Cerebellar nuclear complex (tissue), 1 donor: ENCODE measurements at places on chromosomes 7 and 10.

- no peak for DNase-seq
These were observed 208.4 kb upstream of the AGK start for GRCh38 chr7:141342621-141343408.

DNA sequence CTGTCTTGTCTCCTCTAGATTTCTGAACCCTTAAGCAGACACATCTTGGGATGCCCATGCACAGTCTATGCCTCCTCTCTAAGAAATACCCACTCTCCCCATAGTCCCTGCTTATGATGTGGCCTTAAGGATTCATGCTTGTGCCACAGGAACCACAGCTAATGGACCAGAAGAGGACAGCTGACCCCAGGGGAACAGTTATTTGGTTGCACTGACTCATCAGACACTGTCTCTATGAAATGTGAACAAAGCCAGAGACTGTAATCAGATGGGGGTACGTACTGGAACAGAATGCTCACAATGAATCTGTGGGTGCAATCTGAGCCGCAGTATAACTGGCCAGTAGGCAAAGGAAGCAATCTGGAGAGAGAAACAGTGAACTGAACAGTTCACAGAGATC, 121.9 kb downstream of the USP6NL start:
- no peak for DNase-seq

- DNase-seq: no peak
These were observed 31.7 kb downstream of the CAMK2B start for GRCh38 chr7:44293561-44294324.

DNA sequence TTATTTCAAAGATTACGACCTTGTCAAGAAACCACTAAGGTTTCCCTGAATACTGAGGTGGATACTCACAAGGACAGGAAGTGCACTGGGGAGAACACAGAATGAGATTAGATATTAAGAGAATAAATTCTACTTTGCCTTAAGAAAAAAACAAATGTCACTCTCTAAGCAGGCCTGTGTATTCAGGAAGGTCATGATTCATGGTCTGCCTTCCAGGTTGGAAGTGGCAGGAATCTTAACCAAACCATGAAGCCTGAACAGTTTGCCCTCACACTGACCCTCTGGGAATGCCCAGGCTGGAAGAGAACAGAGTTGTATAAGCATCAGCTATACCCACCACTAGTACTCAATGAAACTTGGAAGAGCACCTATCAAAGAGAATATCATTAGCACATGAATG, 227.6 kb downstream of the DGKI start:
- DNase-seq: no peak

- no peak for DNase-seq
These were observed 152.5 kb upstream of the CHST15 start for GRCh38 chr10:124245806-124246440.

- no peak for DNase-seq
These were observed 41.0 kb downstream of the ATXN7L1 start for GRCh38 chr7:105835441-105835840.

DNA sequence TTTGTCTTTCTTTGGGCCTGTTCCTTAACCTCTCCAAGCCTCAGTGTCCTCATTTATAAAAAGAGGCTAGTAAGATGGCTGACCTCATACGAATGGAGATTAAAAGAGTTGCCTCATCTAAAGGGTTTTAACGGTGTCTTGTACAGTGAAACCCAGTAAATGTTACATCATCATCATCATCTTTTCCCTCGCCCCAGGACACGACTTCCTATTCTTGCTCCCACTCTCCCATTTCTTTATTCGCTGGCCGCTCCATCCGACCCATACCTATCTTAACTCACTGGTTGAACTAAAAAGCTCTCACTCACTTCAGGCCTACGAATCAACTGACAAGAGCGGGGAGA, 554 bp downstream of the FRA10AC1 start:
- no peak for DNase-seq

- no peak for DNase-seq
These were observed 13.1 kb downstream of the INHBA start for GRCh38 chr7:41689815-41690214.

GRCh38 chr7:99822731-99823718, 4.8 kb upstream of the CYP3A43 start:
- DNase-seq: no peak

GRCh38 chr7:47040795-47041347, 541.0 kb downstream of the TNS3 start:
- DNase-seq: no peak

DNA sequence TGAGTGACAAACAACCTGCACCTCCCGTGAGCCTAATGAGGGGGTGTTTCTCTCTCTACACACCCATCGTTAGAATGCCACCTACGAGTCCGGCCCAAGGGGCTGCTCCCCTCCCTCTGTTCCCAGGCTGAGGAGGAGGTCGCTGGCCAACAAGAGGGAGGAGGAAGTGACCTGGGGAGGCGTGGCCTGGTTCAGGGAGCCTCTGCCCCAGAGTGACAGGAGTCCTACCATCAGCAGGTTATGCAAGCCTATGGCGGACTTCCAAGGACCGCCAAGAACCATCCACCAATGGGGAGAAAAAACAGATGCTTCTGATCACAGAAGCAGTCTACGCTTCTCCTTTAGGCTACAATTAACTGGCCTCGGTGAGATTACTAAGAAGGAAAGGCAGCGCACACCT, 12.3 kb upstream of the EGFR start:
- no peak for DNase-seq

- DNase-seq: no peak
These were observed 22.2 kb downstream of the ANK3 start for GRCh38 chr10:60367431-60367830.

DNA sequence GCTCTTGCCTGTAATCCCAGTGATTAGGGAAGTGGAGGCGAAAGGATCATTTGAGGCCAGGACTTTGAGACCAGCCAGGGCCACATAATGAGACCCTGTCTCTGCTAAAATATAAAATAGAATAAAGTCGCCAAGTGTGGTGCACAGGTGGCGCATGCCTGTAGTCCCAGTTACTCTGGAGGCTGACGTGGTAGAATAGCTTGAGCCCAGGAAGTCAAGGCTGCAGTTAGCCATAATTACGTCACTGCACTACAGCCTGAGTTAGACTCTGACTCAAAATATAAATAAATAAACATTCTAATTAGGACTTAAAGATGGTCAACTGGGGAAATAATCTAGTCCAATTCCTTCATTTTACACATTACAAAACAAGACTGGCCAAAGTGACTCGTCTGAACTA, 768 bp downstream of the CHCHD2 start:
- DNase-seq: no peak

- no peak for DNase-seq
These were observed 166.2 kb upstream of the TAC1 start for GRCh38 chr7:97565665-97566064.

DNA sequence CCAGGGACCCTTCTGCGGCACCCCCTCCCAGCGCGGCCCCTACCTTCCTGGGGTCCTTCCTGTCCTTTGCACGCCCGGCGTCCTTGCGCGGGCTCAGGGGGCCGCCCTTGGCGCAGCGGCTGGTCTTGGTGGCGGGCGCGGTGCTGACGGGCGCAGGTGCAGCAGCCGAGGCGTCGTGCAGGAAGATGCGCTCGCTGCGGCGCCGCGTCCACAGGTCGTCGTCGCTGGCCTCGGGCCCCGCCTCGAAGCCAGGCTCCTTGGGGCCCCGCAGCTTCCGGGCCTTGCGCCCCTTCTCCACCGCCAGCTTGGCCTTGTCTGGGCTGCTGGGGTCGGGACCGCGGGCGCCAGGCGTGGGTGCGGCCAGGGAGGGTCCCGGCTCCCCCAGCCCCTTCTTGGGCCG, 49.8 kb downstream of the SLC29A4 start:
- DNase-seq: no peak

- DNase-seq: no peak
These were observed 199.8 kb downstream of the RNLS start for GRCh38 chr10:88383276-88383675.

DNA sequence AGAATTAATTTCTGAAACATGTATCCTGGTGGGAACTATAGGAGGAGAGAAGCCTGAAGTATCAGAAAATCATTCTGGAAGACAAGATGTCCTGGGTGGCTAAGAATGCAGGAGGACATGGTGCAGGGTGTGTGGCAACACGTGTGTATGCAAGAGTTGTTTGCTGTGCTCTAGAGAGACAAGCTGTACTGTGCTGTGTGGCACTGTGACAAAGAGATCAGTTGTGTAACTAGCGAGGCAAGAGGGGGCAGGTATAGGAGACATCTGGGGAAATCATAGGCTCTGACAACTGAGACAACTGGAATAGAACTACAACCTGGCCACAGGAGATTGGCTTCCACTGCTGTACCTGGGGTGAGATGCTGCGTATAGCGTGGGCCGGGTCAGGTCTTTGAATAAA, 9.3 kb downstream of the ITGA8 start:
- no peak for DNase-seq

GRCh38 chr10:127262606-127263005, 66.2 kb upstream of the INSYN2A start:
- DNase-seq: no peak

DNA sequence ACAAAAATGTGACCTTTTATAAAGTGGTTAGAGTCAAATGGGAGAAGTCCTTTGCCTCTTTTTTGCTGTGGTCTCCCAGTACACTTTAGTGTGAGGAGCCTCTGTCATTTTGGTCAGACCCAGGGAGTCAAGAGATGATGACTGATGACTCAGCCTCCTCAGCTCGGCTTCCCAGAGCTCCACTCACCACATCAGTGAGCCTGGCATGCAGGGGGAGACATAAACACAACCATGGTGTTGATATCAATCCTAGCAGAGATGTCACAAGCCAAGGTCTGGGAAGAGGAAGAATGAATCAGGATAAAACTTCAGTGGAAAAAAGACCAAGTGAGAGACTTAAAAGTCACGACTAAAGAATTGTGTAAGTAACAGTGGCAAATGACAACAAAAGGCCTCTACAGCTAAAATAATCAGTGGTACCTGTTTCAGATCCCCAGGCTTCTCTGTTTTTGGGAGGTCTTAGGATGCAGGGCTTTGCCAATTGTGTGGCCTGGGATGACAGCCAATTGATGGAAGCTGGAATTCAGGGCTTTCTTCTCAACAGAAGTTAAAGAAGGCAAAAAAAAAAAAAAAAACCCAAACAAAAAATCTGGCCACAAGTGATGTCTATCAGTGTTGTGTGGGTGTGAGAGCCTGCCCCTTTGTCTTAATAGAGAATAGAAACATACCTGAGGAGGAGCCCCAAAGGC, 50.2 kb downstream of the TFAM start:
- no peak for DNase-seq

- no peak for DNase-seq
These were observed 105.4 kb downstream of the EPDR1 start for GRCh38 chr7:38025815-38026214.

- no peak for DNase-seq
These were observed 83.2 kb upstream of the SGCE start for GRCh38 chr7:94739180-94739579.

DNA sequence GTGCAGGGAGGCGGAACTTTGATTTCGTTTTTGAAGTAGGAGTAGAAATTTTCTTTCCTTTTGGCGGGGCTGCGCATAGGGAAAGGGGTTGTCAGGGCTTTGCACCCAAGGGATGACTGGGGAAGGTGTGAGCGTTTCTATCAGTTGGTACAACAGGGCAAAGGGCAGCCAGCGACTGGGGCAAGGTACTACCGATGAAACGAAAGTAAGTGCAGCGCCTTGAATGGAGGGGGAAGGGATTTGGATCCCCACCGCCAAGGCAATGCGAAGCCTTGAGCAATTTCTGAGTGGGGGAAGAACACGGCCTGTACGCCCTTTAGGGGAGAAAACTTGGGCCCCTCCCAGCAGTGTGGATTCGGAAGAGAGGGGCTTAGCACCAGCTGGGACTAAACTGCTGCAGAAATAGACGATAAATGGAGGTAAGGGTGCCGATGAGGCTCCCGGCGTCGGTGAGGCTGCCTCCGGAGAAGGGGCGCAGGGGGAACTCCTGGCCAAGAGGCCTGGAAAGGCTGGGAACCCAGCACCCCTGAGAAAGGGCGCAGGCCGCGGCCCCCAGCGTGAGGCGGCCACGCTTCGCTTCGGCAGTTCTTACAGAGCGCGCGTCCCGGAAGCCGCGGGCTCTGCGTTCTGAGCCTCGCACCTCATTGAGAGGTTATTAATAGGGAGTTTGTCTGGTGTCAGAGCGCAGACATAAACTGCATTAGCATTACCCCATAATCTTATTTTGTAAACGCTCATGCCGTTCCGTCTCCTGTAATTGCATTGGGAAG, 10.0 kb upstream of the TLX1 start:
- no peak for DNase-seq

DNA sequence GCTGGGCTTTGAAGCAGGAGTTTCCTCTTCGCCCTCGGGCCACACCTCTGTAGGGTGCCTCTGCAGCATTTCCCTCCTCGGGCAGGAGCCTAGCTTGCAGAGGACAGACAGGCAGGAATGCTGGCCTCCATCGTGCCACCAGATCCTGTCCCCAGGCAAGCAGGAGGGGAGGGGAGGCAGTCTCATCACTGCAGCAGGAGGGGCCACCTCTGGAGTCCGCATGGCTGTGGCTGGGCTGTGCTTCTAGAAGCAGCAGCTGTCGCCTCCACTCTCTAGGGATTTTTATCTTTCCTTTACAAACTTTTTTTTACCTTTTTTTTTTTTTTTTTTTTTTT, 181.4 kb downstream of the CUX1 start:
- no peak for DNase-seq

DNA sequence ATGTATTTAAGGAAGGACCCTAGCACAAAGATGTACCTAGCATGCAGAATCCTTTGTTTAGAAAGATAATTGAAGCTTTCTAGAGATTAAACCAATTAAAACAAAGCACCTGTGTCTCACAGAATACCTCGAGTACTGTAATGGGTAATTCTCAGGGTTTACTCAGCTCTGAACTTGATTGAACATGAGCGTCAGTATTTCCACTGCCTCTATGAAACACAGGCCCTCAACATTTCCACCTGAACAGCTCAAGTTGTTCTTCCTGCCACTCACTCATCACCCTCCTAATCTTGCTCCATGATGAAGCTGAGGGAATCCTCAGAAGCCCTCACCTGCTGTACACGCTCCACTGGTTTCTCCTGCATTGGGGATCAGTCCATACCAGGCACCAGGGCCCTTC, 33.7 kb upstream of the FZD1 start:
- no peak for DNase-seq

GRCh38 chr7:54111814-54112511, 430.2 kb upstream of the VSTM2A start:
- DNase-seq: no peak

DNA sequence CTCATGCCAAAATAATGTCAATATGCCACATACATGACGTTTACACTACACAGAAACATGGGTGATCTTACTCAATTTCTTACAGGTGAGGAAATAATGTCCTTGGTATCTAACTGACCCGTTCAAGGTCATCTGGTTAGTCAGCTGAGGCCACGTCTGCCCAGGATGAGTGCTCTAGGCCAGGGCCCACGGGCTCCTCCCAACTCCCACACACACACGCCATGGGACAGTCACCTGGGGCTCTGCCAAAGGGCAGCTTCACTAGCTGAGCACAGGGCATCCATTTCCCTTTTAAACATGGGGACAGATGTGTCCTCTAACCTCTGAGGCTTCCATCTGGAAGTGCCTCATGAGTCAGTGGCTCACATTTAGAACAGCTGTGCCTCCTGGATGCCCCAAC, 123.9 kb downstream of the TNS3 start:
- DNase-seq: no peak

DNA sequence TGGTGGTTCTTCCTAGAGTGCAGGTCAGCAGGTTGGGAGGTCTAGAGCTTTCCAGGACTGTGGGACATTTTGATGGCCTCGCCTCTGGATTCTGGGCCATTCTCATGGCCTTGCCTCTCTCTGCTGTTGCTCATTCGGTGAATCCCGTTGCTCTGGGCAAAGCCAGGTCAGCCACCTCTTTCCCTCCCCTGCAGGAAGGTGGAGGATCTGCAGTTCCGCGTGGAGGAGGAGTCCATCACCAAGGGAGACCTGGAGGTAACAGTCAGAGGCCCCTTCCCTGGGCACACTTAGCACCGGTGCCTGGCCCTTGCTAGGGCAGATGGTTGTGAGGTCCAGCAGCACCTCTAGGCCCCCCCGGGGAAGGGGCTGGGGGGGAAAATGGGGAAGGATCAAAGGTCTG, 74.9 kb downstream of the CLIP2 start:
- DNase-seq: no peak
